MCF 10A (cell line): ENCODE measurements at places on chromosomes 6 and 20.

DNA sequence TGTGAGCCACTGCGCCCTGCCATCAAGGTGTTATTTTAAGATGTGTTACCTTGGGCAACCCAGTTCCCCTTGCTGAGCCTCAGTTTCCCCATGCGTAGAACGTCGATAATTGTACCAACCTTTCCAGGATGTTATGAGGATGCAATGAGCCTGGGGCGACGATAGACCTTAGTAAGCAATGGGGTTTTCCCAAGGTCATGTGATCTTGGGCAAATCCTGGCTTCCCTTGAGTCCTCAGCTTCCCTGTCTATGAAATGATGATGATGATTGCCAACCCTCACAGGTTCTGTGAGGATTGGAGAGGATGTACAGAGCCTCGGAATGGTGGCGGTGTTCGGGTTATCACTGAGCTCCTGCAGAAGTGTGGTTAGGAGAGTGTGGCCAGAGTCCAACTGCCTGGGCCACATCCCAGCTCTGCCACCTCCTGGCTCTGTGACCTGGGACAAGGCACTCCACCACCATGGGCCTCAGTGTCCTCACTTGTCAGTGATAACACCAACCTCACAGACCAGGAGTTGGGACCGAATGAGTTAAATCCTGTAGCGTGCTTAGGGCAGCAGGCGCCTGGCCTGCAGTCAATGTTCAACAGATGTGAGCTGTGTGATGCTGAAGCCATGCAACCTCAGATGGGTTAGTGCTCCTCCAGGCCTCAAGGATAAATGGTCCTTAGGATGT lies 23.4 kb downstream of the SIRPA start:
- DNase-seq = no peak

GRCh38 chr6:56145616-56146015 lies 101.8 kb downstream of the COL21A1 start:
- DNase-seq = no peak

DNA sequence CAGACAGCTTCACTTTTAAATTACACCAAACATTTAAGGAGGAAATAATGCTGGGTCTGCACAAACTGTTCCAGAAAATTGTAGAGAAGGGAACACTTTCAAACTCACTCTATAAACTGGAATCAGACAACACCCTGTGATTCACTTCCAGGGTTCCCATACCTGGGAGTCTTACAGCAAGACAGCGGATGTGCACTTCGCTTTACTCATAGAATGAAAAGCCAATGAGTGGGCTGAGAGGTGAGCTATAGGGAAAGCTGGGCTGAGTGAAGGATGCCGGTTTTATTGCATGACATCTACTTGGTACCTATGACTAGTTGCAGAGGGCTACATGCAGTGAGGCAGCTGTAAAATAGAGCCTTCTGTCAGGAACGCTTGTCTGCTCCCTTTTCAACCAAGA lies 152.1 kb downstream of the FNDC1 start:
- DNase-seq = peak; percentile 31

GRCh38 chr6:44356487-44356886 lies 14.0 kb downstream of the SPATS1 start:
- DNase-seq = no peak

GRCh38 chr6:157990321-157991066 lies 8.8 kb downstream of the SYNJ2 start:
- DNase-seq = no peak

- no peak for DNase-seq
These were observed 25.3 kb upstream of the KIF25 start for GRCh38 chr6:167972193-167972592.

DNA sequence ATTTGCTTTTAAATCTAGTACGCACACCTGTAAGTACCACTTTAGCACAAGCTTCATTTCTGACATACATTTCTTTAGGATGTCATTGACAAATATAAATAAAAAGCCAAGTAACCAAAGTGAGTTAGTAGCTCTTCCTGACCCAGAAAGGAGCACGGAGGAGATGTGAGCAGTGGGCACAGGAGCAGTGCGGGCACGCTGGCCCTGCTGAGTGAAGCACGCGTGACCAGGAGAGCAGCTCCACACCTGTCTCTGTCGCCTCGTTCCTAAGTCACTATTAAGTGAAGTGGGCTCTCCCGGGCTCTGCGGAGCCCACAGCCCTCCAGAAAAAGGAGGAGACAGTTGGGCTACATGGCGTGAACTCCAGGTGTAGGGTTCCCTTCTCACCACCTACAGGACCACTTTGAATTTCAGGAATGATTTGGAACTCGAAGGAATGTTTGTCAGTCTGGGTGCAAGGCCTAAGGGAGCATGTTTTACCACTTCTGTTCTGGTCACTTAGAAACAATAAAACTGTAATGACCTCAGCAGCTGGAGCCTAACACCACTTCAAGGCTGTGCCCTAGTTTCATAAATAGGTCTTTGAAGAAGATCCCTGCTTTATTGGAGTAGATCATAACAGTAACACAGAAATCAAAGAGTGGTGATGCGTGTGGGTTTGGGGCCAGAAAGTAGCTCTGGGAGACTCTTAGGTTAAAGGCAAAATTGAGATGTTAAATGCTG lies 95.9 kb downstream of the FAM120B start:
- no peak for DNase-seq

DNA sequence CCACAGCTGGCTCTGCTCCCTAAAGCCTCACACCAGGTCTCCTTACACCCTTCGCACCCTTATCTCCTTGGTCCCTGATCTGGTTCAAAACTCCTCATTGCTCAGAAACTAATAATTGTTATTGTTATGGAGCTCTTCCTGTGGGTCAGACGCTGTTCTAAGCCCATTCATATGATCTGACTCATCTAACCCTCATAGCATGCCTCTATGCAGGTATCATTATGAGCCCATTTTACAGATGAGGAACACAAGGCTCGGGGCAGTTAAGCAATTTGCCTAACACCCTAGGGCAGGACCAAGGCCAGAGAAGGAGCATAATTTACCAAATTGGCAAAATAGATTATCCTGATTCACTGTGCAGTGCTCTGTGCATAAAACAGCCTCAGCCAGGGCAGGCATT lies 51.8 kb upstream of the CCDC167 start:
- no peak for DNase-seq

- DNase-seq = no peak
These were observed 24.1 kb upstream of the MBOAT1 start for GRCh38 chr6:20236344-20236743.

- peak; percentile 41 for DNase-seq
These were observed 32.8 kb downstream of the FAM83B start for GRCh38 chr6:54879188-54879985.

DNA sequence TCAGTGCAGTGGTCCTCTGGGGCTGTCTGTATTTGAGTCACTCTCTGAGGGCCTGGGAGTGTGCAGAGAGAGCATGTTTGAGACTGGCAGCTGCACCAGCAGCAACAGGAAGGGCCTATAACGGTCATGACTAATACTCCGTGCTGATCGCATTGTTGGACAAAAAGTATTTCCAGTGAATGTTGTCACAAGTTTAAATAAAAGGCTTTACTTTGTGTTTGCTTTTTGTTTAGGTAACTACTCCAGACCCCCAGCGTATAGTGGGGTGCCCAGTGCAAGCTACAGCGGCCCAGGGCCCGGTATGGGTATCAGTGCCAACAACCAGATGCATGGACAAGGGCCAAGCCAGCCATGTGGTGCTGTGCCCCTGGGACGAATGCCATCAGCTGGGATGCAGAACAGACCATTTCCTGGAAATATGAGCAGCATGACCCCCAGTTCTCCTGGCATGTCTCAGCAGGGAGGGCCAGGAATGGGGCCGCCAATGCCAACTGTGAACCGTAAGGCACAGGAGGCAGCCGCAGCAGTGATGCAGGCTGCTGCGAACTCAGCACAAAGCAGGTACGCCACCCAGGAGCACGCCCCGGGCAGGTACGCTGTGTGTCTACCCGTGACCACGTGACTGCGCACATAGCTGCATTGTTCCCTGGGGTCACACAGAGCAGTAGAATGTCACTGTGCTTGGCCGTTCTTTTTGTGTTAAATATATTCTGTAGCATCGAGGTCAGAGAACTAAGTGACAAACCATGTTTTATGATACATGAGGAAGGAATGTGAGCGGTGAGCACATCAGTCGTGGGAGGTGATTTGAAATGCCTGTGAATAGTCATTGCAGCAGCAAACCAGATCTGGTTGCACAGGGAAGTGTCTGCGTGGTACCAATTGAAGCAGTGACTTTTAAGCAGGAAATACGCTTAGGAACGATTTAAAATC lies 174.7 kb downstream of the TMEM242 start:
- peak; percentile 90 for DNase-seq

- no peak for DNase-seq
These were observed 41.8 kb upstream of the DOK5 start for GRCh38 chr20:54433636-54434035.

DNA sequence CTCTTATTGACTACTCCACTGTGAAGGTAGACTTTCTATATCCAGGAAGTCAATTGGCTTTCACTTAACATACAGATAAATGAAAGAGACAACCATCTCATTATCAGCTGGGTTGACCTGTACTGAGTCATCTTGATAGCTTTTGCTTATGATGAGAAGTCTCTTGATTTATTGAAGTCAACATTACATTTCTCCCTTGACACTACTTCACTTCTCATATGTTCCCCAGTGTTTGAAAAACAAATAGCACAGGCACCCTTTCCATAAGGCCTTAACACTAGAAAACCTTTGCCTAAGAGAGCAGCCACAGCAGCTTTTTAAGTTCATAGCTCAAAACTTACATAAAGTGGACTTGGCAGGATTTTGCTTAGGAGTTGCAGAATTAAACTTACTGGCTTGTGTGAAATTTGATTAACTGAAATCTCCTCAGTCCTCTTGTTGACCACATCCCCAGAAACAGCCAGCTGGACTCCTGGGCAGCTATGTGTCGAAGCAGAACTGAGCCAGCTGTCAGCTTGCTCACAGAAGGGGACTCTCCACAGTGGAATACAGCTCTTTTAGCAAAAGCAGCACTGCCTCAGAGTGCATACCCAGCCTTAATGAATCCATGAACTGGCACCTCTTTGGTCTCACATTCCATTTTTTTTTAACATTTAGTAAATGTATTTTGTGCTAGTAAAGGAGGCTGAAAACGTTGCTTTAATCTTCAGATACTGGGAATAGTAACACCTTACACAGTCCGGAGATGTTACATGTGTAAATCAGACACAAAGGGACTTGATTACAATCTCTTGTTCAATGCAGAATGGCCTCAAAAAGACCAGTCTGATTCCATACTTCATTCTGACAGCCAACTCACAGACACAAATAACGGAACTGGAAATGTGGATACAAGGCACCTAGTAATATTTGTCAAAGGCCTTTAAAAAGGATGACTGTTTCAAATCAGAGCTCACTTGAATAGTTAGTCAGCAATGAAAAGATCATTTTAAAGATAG lies 1532.7 kb downstream of the HACE1 start:
- DNase-seq = no peak

- no peak for DNase-seq
These were observed 9.4 kb upstream of the FRK start for GRCh38 chr6:116070101-116070500.

- no peak for DNase-seq
These were observed 11.9 kb downstream of the SERPINB9 start for GRCh38 chr6:2890976-2891767.

DNA sequence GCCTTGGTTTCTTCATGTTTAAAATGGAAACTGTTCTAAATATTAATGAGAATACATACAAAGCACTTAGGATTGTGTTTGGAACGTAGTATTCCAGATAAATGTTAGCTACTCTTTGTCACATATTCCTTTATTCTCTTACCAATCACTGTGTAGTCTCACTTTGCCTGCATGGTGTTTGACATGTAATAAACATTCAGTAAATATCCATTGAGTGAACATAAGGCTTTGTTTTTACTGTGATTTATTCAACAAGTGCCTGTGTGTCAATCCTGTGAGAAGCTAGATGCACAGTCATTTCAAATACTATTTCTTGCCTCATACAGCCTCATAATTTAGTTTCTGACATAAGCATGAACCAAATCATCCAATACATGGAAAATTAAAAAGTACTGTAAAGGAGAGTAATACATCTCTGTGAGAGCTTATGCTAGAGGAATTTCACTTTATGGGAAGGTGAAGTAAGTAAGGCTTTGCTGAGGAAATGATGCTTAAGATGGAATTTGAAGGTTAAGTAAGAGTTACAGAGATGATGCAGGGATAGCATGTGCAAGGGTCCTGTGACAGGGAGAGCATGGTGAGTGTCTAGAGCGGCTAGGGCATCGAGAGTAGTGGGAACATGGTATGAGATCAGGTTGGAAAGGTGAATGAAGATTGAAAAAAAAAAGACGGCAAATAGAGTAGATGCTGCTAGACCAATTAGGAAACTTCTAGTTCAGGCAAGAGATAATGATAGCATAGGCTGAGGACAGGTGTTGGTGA lies 14.7 kb downstream of the PM20D2 start:
- DNase-seq = no peak

- no peak for DNase-seq
These were observed 709 bp upstream of the ZNF76 start for GRCh38 chr6:35258858-35259193.

- no peak for DNase-seq
These were observed 446.4 kb upstream of the FKBP1C start for GRCh38 chr6:62764841-62765240.

GRCh38 chr6:134938896-134939295 lies 11.0 kb downstream of the ALDH8A1 start:
- no peak for DNase-seq

DNA sequence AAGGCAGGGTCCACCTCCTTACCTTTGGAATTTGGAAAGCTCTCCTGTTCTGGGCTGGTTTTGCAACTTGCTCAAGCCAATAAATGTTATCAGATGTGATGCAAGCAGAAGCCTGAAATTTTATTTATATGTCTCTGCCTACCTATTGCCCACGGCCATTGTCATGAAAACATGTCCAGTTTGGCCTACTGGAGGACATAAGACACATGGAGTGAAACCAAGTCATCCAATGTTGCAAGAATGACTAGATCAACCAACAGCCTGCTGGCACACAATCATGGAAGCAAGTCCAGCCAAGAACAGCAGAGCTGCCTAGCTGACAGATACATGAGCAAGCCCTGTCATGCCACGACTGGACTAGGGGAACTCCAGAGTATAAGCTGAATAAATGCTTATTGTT lies 56.7 kb upstream of the IRAK1BP1 start:
- peak; percentile 99 for DNase-seq

DNA sequence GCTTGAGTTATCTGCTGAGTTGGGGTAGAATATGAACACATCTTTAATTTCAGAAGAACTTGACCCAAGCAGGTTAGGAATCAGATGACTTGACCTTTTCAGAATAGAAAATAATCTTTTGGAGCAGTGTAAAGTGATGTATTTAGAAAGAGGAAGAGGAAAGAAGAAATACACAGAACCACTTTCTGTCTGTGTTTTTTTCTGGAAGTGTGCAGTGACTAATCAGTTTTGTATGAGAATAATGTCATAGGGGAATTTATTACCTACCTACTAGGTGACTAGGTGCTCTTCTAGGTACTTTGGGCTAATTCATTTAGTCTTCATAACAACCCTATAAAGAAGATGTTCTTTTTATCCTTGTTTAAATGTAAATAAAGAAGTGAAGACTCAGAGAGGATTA lies 3.0 kb downstream of the PPP1R14C start:
- peak; percentile 18 for DNase-seq

- no peak for DNase-seq
These were observed 32.2 kb upstream of the HEY2 start for GRCh38 chr6:125717120-125717731.
